B cell (primary cell): ENCODE measurements at places on chromosomes 5 and 9. TPM values are rescaled to one million over a fixed set of nuclear protein-coding genes. Genes with fewer than 3 reads are reported as not detected.

DNA sequence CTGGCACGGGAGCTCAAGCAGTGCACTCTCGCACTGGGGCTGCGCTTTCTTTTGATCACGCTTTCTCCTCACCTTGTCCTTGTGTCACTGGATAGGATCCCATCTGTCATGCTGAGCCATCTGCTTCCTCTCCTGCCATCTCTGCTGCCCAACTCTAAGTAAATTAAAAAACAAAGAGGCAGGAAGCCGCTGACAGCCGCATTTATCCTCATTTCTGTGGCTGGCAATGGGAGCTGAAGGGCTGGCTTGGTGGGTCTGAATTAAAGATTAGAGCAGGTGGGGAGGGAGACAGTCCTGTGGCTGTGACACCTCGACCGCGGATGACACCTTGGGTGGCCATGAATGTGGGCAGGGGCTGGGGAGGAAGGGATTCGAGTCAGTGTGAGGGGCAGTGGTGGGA is 159.2 kb upstream of the ALDH1B1 start:
- no peak for DNase-seq

DNA sequence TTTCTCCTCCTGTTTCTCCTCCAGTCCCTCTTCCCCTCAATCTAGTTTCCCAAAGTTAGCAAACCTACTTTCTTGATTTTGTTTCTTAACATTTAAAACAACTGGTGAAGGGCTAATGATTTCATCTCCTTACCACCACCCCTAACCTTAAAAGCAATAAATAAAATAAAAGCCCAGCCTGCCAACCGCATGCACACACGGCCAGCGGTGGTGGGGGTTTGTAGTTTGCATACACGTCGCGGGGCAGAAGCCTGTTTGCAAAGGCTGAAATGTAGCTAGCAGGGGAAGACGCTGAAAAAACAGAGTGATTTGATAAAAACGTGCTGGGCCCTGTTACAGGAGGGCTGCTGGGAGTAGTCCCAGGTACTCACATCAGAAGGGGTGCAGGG is 1.9 kb upstream of the DMRT2 start:
- no peak for DNase-seq

GRCh38 chr9:4792054-4792571 is 631 bp upstream of the RCL1 start:
- no peak for DNase-seq

DNA sequence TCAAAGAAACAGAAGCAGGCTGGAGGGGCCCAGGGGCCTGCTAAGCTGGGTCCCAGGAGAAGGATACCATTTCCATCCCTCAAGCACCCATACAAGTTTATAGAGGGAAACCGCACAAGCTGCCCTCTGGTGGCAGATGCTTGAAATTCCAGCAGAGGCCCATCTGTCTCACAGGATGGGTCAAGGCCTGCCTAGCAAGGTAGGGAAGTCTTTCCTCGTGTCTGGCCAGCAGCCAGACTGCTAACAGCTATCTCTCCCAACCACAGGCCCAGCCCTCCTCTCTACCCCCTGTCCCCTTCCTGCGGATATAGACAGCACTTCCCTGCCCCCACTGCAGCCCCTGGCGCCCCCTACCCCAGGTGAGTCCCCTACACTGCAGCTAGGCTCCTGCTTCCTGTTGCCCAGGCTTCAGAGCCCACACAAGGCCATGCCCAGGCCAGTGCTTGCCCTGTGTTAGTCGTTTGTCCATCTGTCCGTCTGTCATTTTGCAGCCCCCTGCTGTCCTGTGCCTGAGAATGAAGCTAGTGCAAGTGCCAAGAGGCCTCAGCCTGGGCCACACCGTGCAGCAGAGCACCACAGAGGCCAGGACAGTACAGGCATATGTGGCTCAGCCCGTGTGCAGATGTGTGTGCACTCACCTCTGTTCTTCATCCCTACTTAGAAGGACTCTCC is 26.2 kb downstream of the TCF7 start:
- peak; percentile 77 for DNase-seq

The CXCL14 gene
- total RNA-seq = not detected in 2 replicates
